ENCODE measurements at places on chromosomes 13 and 19. TPM values are rescaled to one million over a fixed set of nuclear protein-coding genes. Genes with fewer than 3 reads are reported as not detected.

- no peaks in the 10 kb centered on the region for H3K4me1 ChIP-seq
- peaks cover 15% of the 10 kb centered on the region for H3K36me3 ChIP-seq
- no peaks in the 10 kb centered on the region for H3K27me3 ChIP-seq
- H3K27ac ChIP-seq, result no peak overlapping the region
Observed at GRCh38 chr19:21308773-21309172, 20.4 kb downstream of the ZNF708 start.

- H3K4me1 ChIP-seq, result no peaks in the 10 kb centered on the region
- H3K4me3 ChIP-seq, result no peak overlapping the region
- H3K36me3 ChIP-seq, result no peaks in the 10 kb centered on the region
- H3K27me3 ChIP-seq, result no peaks in the 10 kb centered on the region
- DNase-seq, result no peak
- H3K27ac ChIP-seq, result no peak overlapping the region
Observed at GRCh38 chr13:105139048-105139379, 1396.4 kb downstream of the EFNB2 start.

DNA sequence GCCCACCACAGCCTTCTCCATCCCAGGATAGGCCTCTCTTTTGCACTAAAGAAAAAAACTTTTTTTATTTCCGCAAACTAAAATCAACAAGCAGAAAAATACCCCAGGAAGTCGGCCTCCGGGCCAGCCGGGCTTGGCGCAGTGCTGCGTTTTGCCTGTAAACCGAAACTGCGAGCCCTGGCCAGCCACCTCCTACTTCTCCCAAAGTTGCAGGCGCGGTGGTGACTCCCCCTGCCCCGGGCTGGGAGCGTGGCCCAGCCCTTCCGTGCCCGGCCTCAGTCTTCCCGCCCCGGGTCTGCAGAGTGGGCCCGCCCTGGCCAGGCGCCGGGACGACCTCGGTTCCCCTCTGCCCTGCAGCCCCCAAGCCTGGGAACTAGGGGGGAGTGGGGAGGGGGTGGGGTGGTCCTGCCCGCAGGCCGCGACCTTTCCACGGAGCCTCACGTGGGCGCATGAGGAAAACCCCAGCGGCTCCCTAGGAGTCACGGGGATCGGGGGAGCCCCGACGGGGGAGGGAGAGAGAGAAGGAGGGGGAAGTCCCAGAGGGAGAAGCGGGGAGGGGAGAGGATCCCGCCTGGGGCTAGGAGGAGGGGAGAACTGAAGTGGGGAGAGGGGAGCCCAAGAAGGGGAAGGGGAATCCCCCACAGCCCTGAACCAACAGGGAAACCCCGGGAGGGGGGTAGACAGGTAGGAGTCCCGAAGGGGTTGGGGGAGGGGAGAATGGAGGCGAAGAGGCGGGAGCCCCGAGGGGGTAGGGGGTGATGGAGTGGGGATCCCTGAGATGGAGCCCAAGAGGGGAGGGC is 3.0 kb downstream of the GADD45B start:
- H3K4me1 ChIP-seq, result peaks cover 12% of the 10 kb centered on the region
- H3K36me3 ChIP-seq, result no peaks in the 10 kb centered on the region
- DNase-seq, result peak; percentile 89
- no peaks in the 10 kb centered on the region for H3K27me3 ChIP-seq
- H3K4me3 ChIP-seq, result peak overlapping the region; percentile 96

DNA sequence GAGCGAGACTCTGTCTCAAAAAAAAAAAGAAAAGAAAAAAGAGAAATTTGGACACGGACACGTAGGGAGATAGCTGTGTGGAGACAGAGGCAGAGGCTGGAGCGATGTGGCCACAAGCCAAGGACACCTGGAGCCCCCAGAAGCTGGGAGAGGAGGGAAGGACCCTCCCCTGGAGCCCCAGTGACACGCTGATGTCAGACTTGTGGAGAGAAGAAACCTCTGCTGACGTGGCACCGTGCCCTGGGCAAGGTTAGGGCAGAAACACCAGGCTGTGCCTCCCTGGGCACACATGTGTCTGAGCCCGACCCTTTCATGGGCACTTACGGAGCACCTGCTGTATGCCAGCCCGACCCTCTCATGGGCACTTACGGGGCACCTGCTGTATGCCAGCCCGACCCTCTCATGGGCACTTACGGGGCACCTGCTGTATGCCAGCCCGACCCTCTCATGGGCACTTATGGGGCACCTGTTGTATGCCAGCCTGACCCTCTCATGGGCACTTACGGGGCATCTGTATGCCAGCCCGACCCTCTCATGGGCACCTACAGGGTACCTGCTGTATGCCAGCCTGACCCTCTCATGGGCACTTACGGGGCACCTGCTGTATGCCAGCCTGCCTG is 17.8 kb downstream of the ARID3A start:
- H3K4me1 ChIP-seq, result no peaks in the 10 kb centered on the region
- no peak overlapping the region for H3K4me3 ChIP-seq
- no peaks in the 10 kb centered on the region for H3K27me3 ChIP-seq
- H3K27ac ChIP-seq, result no peak overlapping the region
- no peak for DNase-seq

- DNase-seq, result no peak
- peak overlapping the region; percentile 11 for H3K27ac ChIP-seq
- no peaks in the 10 kb centered on the region for H3K27me3 ChIP-seq
- H3K4me3 ChIP-seq, result no peak overlapping the region
Observed at GRCh38 chr13:41811588-41812021, 149.3 kb downstream of the VWA8 start.

GRCh38 chr19:33234092-33234491 is 8.4 kb upstream of the SLC7A10 start:
- no peaks in the 10 kb centered on the region for H3K36me3 ChIP-seq
- no peak for DNase-seq
- H3K27ac ChIP-seq, result no peak overlapping the region

DNA sequence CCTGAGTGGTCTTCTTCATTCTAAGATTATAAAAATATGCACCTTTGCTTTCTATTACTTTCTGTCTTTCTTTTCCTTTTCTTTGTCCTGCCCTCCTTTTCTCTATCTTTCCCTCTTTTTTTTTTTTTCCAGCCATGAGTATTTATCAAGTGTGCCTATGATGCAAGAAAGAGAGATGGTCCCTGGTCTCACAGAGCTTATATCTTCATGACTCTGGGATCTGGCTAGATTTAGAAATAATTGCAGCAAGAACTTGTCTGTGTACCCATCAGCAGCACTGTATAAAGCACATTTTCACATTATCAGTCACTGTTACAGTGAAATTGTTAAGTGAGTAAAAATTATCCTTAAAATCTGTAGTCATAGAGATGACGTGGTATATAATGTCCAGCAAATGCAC is 31.6 kb upstream of the GAS6 start:
- no peak for DNase-seq
- H3K4me1 ChIP-seq, result peaks cover 3% of the 10 kb centered on the region
- H3K27me3 ChIP-seq, result no peaks in the 10 kb centered on the region
- H3K27ac ChIP-seq, result no peak overlapping the region
- H3K4me3 ChIP-seq, result no peak overlapping the region
- H3K36me3 ChIP-seq, result no peaks in the 10 kb centered on the region

Gene LILRB4
- polyA plus RNA-seq, result not detected

GRCh38 chr19:39413911-39414608 is 1.6 kb downstream of the PLEKHG2 start:
- H3K27me3 ChIP-seq, result no peaks in the 10 kb centered on the region
- peaks cover 20% of the 10 kb centered on the region for H3K36me3 ChIP-seq
- DNase-seq, result peak; percentile 54
- H3K27ac ChIP-seq, result peak overlapping the region; percentile 95
- H3K4me1 ChIP-seq, result peaks cover 18% of the 10 kb centered on the region

DNA sequence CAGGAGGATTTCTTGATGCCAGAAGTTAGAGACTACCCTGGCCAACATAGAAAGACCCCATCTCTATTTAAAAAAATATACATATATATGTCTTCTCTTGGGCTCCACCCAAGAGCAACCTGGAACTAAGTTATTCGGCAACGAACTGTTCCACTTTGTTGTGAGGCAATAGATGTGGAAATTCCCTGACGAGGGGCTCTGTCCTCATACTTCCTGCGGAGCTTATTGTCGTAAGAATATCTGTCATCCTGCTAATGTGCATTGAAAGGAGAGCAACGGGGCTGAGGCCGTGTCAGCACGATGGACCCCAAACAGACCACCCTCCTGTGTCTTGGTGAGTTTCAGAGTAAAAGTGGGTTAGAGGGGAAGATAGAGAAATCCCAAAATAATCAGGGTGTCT is at the start of gene FCAR:
Gene FCAR (plus strand): TSS at position 246 of the 400 bp plus-strand sequence. CDS start 55 bp downstream, at position 301.
- no peaks in the 10 kb centered on the region for H3K27me3 ChIP-seq
- H3K36me3 ChIP-seq, result no peaks in the 10 kb centered on the region
- H3K27ac ChIP-seq, result no peak within 1 kb of the TSS
- no peak within 1 kb of the TSS for H3K4me3 ChIP-seq
- DNase-seq, result no peak

DNA sequence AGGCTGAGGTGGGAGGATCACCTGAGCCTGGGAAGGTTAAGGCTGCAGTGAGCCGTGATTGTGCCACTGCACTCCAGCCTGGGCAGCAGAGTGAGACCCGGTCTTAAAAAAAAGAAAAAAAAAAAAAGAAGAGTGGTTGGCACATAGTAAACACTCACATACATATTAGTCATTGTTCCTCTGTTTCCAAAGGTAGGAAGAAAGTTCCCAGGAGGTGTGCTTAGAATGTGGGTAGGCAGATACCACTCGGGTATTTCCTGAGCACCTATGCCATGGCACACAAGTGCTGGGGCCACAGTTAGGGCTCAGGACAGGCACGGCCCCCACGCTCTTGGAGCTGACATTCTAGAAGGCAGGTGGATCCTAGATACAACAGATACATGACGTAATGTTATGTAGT is 41.4 kb downstream of the SIPA1L3 start:
- H3K27ac ChIP-seq, result no peak overlapping the region
- no peaks in the 10 kb centered on the region for H3K27me3 ChIP-seq
- no peak overlapping the region for H3K4me3 ChIP-seq
- no peaks in the 10 kb centered on the region for H3K36me3 ChIP-seq

- peak overlapping the region; percentile 77 for H3K27ac ChIP-seq
- H3K4me1 ChIP-seq, result peaks cover 34% of the 10 kb centered on the region
- H3K27me3 ChIP-seq, result no peaks in the 10 kb centered on the region
- no peaks in the 10 kb centered on the region for H3K36me3 ChIP-seq
- no peak for DNase-seq
Observed at GRCh38 chr13:106472621-106473020, 62.8 kb downstream of the EFNB2 start.

Gene CALR3
- not detected for polyA plus RNA-seq

DNA sequence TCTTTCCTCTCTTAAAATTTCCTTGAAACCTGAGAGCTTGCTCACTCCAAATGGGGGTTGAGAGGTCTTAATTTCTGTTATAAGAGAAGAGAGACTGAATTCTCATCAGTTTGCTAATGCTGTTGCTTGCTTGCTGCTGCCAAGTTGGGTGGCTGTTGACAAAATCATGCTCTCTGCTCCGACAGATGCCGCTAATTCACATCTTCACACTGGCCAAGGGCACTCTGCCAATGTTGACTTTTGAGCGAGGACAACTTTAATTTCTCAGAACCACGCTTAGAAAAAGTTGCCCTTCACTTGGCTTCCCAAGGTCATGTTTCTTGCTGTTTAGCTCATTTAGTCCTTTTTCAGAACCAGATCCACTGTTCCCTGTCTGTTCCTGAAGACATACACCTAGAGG is 402.9 kb downstream of the HS6ST3 start:
- no peaks in the 10 kb centered on the region for H3K36me3 ChIP-seq
- no peaks in the 10 kb centered on the region for H3K4me1 ChIP-seq
- no peak overlapping the region for H3K27ac ChIP-seq
- no peak for DNase-seq

- H3K27ac ChIP-seq, result no peak overlapping the region
- no peak overlapping the region for H3K4me3 ChIP-seq
- no peaks in the 10 kb centered on the region for H3K36me3 ChIP-seq
- peak; percentile 76 for DNase-seq
- H3K27me3 ChIP-seq, result no peaks in the 10 kb centered on the region
Observed at GRCh38 chr13:43804461-43805070, 17.8 kb upstream of the ENOX1 start.
